Esophagus squamous epithelium (tissue), 5 donors: ENCODE measurements at places on chromosomes 2 and 18.

DNA sequence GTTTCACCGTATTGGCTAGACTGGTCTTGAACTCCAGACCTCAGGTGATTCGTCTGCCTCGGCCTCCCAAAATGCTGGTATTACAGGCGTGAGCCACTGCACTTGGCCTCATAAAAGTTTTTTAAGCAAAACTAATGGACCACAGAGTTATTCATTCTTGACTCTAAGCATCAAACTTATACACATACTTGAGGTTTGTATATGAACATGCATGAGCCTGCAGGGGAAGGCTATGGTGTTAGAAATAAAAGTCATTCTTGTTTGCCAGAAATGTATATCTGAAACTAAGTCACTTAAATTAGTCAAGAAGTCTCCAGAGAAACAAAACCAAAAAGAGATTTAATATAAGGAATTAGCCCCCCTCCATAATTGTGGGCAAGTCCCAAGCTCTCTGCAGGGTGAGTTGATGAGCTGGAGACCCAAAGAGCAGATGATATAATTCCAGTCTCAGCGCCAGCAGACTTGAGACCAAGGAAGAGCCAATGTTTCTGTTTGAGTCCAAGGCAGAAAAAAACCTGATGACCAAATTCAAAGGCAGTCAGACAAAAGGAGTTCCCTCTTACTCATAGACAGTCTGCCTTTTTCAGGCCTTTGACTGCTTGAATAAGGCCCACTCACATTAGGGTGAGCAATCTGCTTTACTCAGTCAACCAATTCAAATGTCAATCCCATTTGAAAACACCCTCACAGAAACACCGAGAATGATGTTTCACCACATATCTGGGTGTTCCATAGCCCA lies 69.0 kb upstream of the DSG1 start:
- no peaks in the 10 kb centered on the region for H3K27me3 ChIP-seq
- peaks cover 21% of the 10 kb centered on the region for H3K4me1 ChIP-seq
- H3K36me3 ChIP-seq, result no peaks in the 10 kb centered on the region

- H3K36me3 ChIP-seq, result no peaks in the 10 kb centered on the region
- no peak for DNase-seq
- H3K27ac ChIP-seq, result no peak overlapping the region
- H3K4me1 ChIP-seq, result no peaks in the 10 kb centered on the region
Observed at GRCh38 chr2:175732531-175732930, 269.5 kb downstream of the LNPK start.

DNA sequence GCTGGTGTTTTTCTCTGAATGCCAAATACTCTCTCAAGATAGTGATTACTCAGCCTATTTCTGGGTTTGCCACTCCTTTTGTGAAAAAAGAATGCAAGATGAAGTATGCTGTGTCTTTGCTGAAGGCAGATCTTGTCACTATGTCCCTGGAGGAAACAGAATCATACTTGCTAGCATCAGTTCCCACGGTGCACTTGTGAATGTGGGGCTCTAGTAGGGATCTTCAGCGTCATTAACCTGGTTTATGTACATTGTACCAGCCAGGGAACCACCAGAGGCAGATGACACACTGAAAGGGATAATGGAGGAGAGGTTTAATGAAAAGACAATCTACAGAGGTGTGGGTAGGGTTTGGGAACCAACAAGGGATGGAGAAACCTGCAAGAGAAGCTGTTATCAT lies 131.0 kb upstream of the CXCR4 start:
- H3K27ac ChIP-seq, result no peak overlapping the region
- no peak for DNase-seq
- H3K4me1 ChIP-seq, result no peaks in the 10 kb centered on the region
- no peak overlapping the region for H3K4me3 ChIP-seq
- no peaks in the 10 kb centered on the region for H3K27me3 ChIP-seq
- H3K36me3 ChIP-seq, result no peaks in the 10 kb centered on the region

- H3K36me3 ChIP-seq, result no peaks in the 10 kb centered on the region
- no peak overlapping the region for H3K27ac ChIP-seq
- no peaks in the 10 kb centered on the region for H3K4me1 ChIP-seq
- DNase-seq, result no peak
Observed at GRCh38 chr18:58831606-58832005, 33.1 kb upstream of the ZNF532 start.
